Stimulated activated CD8-positive, alpha-beta memory T cell treated with anti-CD3 and anti-CD28 coated beads, Interleukin-2, amount 100 ng/mL, for 48 hours (primary cell): ENCODE measurements at places on chromosomes 2 and 18.

GRCh38 chr18:11688972-11689668, at the start of gene GNAL:
GNAL (plus strand) TSS chr18:11689264; CDS start chr18:11689564, 300 bp downstream.
- DNase-seq, result peak; percentile 53

GRCh38 chr2:129894616-129895015, 84.8 kb upstream of the RAB6C start:
- DNase-seq, result no peak

DNA sequence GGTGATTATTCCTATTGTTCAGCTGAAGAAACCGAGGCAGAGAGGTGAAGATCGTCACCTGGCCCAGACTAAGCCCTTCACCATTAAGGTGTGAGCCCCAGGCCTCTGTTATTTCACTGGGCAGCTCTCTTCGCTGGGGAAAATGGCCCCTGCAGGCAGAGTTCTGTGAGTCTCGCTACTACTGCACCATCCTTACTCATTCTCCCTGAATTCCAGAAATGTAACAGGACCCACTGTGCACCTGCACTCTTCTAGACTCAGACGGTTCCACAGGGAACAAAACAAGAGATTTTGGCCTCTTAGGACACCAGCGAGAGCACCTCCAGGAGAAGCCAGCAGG, 147.7 kb upstream of the GLI2 start:
- DNase-seq, result no peak

DNA sequence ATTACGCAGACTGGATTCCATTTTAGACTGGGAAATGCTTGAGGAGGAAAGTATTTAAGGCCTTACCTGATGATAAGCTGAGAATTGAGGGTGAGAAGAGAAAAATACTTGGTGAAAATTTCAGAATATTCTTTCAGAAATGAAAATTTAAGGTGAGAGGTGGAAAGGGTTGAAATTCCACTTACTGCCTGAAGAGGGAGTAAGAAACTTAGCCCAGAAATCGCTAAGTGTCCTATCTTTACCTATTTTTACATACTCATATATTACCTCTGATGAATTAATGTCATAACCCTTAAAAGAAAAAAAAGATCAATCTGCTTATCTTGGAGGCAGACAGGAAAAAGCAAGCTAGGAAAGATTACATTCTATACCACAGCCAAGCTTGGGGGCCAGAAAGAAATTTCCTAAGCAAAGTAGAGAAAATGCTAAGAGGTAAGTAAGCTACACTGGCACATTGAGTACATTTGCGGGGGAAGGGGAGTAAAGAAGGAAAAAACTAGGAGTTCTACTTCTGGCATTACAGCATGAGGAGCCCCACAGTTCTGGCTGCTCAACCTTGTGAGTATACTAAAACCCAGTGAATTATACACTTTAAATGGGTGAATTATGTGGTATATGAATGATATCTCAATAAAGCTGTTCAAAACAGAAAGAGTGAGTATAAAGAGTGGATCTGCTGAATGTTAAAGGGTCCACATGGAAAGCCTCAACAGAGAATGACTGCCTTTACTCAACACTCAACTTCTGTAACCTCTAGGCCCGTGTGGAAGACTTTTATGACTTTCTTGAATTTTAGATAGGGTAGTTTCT, 33.8 kb downstream of the SMC6 start:
- no peak for DNase-seq

GRCh38 chr2:64019975-64020528, 824 bp upstream of the VPS54 start:
- no peak for DNase-seq

- DNase-seq, result no peak
Measured at GRCh38 chr18:48295586-48296311, 113.4 kb downstream of the ZBTB7C start.

DNA sequence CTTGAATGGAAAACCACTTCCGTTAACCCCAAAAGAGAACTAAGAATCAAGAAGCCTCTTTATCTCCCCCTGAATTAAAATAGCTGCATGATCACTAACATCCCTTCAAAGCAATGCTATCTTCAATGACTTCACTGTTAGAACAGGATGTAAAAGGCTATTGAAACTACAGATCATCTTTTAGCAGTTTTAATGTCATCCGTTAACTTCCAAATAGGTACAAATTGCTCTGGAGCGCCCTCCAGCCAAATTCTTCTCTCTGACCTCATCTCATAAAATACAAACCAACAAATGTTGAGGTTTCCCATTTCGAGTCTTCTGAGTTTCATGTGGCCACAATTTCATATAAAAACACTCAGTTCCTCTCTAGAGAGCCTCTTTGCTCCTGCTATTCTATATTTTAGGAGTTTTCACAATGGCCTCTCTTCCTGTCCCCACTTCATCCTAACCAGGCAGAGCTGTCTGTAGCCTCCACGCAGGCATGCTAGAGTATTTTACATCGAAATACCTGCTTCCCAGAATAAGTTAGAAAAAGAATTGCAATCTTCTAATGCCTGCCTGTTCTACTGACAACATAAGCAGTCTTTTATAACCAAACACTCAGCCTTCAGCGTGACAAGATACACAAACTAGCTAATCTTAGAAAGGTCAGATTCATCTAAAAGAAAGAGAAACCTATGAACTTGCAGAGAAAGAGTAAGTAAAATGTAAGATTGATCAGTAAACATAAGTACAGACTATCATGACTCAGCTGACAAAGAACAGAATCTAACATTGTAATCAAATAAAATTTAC, 37.9 kb downstream of the B4GALT6 start:
- DNase-seq, result no peak

DNA sequence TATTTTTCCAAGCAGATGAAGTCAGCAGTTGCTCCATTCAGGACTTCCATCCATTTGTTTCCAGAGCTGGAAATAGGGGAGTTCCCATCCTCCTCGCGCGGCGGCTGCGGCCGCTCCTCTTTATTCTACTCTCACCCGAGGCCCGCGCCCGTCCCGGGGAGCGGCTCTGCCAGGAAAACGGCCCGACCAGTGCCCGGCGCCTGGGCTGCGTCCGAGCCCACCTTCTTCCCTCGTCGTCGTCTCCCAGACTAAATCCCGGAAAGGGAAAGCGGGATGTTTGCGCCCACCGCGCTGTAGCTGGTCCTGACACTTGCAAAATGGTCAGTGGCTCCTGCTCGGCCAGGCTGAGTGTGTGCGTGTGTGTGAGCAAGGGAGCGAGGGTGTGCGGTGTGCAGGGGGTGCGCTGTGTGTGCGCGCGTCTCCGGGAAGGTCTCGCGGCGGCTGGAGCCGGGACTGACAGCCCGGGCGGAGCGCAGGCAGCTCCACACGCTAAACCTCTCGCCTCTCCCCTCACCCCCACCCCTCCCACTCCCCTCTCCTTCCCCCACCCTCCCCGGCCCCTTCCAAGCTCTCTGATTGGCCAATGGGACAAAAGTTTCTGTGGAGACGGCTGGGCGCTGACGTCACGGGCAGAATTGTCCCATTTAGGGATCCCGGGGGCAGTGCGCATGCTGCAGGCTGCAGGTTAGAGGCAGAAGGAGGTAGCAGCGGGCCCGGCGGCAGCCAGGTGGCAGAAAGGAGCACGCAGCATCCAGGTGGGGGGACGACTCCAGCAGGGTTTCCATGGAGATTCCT, at the start of gene NOL4:
Gene NOL4 (minus strand): TSS at position 491 of the 795 bp plus-strand sequence. CDS start 1,660 bp downstream, outside the sequence.
- no peak for DNase-seq

- no peak for DNase-seq
Measured at GRCh38 chr2:208047840-208048239, 22.5 kb upstream of the PLEKHM3 start.

GRCh38 chr2:118529908-118530599, 317.4 kb downstream of the EN1 start:
- no peak for DNase-seq

- no peak for DNase-seq
Measured at GRCh38 chr2:196747400-196747799, 52.1 kb downstream of the GTF3C3 start.

DNA sequence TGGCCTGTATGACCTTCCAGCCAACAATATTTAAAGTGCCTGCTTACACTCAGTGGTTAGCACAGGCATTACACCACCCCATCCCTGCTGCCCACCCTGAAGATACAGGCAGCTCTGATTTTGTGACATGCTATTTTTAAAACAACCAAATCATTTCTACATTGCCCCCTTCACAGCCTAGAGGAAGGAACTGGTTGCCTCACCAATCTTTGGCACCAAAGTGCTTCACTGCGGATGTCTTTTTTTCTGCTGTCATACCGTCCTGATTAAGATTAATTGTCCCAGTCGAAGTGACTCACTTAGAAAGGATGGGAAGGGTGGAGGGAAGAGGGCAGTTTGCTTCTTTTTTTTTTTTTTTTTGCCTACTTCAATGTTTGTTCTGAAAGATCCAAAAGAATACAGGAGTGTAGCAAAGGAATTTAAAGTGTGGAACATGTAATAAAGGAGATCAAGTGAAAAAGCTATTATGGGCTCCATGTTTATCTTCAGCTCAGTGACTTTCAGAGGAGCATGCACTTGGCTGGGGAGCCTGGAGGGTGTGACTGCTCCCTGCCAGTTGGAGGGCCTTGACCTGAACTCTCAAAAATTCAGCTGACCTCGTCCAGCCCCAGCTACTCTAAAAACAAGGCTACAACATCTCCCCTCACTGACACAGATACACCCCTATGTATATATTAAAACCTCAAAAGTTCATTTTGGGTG, 501.1 kb upstream of the TNP1 start:
- no peak for DNase-seq

GRCh38 chr2:158633261-158633660, 161.9 kb upstream of the DAPL1 start:
- DNase-seq, result no peak

DNA sequence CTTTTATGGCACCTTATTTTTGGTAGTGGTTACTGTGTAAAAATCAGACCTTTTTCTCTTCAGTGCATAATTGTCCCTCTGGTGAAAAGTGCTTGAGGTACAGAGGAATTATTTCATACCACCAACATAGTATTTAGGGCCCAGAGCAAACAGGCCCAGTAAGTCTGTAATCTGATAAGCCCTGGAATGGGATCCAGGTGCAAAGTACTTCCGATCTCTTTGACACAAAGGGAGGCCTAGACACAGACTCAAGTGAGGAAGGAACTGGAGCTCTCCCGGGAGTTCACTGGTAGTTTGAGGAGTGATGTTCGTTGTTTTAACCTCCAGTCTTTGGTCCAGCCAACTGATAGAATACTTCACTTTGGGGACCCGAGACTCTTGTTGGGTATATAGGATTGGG, 57.4 kb downstream of the RAB31 start:
- no peak for DNase-seq

GRCh38 chr2:161576421-161576820, 47.8 kb upstream of the SLC4A10 start:
- DNase-seq, result no peak

DNA sequence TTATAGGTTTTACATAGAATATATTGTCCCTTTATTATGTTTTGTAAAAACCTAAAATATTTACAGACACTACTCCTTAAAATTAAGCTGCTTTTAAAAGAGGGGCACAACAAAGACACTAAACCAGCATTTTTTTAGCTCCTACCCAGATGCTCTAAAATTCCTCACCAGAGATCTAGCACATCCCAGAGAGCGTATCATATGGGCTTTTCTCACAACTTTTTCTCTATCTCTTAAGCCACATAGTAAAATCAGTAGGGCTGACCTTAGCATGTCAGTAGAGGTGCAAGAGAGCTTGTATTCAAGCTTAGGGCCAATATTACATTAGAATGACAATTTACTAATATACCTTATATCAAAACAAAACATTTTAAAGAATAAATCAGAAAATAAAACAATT, 216.3 kb downstream of the TMX3 start:
- no peak for DNase-seq

DNA sequence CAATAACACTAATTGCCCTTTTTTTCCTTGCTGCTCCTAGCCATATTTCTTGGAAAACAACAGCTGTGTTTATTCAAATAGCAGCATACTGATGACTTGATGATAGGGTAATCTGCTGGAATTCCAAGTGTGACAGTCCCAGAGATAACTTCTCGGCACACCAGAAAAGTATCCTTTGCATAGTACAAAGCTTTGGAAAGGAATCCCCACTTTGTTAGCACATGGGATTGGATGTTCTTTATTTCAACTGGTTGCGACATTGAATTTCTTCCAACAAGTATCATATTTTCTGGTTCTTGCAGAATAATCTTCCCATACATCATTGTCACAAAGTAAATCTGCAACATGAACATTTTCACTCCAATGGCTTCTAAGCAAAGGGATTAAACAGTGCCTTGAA, 445.8 kb upstream of the ACVR2A start:
- DNase-seq, result no peak

- no peak for DNase-seq
Measured at GRCh38 chr2:177992992-177993391, 79.6 kb downstream of the PDE11A start.

- DNase-seq, result peak; percentile 43
Measured at GRCh38 chr18:58615140-58616132, 13.5 kb downstream of the ALPK2 start.

- DNase-seq, result no peak
Measured at GRCh38 chr2:144515099-144515695, 4.7 kb downstream of the ZEB2 start.

GRCh38 chr18:22683786-22684185, 249.3 kb upstream of the RBBP8 start:
- no peak for DNase-seq

GRCh38 chr2:216533609-216534008, 35.0 kb downstream of the RPL37A start:
- DNase-seq, result no peak

DNA sequence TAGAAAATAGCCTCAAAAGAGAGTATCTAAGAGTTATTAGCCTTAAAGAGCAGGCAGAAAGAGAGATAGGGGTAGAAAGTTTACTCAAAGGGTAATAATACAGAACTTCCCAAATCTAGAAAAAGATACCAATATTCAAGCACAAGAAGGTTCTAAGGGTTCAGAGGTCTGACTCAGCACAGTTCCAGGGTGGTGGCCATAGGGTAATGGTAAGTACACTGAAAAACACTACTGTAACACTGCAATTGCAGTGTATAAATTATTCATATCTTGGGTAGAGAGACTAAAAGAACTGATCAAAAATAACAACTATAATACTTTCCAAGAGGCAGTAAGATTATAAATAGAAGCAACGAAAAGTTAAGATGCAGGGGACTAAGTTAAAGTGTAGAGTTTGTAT, 115.2 kb downstream of the ROCK1 start:
- DNase-seq, result no peak

DNA sequence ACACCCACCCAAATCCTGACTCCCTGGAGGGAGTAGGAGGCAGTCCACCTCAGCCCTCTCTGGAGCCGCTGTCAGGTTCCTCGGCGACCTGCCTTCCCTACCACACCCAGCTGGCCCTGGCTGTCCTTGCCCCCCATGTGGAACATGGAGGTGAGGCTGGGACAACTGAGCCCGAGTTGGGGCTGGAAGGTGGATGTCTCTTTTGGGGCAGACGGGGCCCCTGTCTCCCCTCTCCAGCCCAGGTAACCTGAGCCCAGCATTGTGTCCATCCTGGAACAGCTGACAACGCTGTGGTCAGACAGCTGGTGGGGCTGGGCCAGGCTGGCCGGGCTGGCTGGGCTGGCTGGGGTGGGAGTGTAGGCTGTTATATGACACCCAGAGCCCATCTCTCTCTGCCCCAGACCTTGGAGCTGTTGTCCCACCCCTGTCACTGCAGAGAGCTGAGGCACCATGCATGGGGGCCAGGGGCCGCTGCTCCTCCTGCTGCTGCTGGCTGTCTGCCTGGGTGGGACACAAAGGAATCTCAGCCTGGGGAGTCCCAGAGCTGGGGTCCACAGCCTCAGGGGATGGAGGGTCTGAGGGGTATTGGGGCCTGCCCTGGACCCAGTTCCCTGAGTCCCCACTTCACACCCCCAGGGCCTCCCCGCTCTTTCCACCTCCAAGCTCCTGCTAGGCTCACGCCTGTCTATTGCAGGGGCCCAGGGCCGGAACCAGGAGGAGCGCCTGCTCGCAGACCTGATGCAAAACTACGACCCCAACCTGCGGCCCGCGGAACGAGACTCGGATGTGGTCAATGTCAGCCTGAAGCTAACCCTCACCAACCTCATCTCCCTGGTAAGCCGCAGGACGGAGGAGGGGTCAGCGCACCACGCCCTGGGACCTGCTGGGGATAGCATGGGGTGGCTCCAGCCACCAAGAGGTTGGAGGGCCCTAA, at the start of gene CHRNG:
Gene CHRNG (plus strand): TSS at position 395 of the 934 bp plus-strand sequence. CDS start 56 bp downstream, at position 451.
- DNase-seq, result no peak
